Stimulated activated CD8-positive, alpha-beta memory T cell treated with anti-CD3 and anti-CD28 coated beads, Interleukin-12 subunit alpha, Interleukin-12 subunit beta, amount 100 ng/mL, for 4 hours (primary cell): ENCODE measurements at places on chromosomes 11 and 22.

- DNase-seq: no peak
Observed at GRCh38 chr11:109062445-109062844, 359.5 kb upstream of the C11orf87 start.

- no peak for DNase-seq
Observed at GRCh38 chr11:1048375-1049070, 12.0 kb upstream of the MUC6 start.

DNA sequence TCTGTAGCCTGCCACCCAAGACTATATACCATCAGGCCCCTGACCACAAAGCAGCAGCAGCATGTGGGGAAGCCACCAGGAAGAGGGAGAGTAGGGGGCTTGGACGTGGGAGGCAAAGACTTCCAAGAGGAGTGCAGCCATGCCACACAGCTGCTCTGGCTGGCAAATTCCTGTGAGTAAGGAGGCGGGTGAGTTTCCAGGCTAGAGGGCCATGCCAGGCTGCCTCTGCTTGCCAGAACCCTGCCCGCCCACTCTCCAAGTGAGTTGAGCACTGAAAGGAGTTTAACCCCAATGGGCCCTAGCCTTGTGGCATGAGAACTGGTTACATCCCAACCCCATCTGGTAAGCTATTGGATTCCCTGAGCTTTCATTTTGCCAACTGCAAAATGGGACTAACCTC is 4.7 kb upstream of the DGAT2 start:
- no peak for DNase-seq

- DNase-seq: no peak
Observed at GRCh38 chr11:65584723-65585171, 8.9 kb downstream of the EHBP1L1 start.

GRCh38 chr11:962688-963087 is 37.0 kb downstream of the AP2A2 start:
- DNase-seq: no peak

- no peak for DNase-seq
Observed at GRCh38 chr11:66219846-66220565, 48.4 kb upstream of the RAB1B start.

- no peak for DNase-seq
Observed at GRCh38 chr11:100515087-100515486, 172.0 kb upstream of the ARHGAP42 start.
